ENCODE measurements at places on chromosomes 7 and 10.
A peak's percentile ranks its signal among the peaks of the same experiment; 100 is the strongest.

GRCh38 chr10:131750171-131750895 lies 150.5 kb upstream of the PPP2R2D start:
- no peak for DNase-seq

GRCh38 chr10:89438525-89438924 lies 24.2 kb downstream of the IFIT5 start:
- DNase-seq, result no peak

- peak; percentile 22 for DNase-seq
These were observed 107.9 kb upstream of the GNAI1 start for GRCh38 chr7:80026766-80027165.

DNA sequence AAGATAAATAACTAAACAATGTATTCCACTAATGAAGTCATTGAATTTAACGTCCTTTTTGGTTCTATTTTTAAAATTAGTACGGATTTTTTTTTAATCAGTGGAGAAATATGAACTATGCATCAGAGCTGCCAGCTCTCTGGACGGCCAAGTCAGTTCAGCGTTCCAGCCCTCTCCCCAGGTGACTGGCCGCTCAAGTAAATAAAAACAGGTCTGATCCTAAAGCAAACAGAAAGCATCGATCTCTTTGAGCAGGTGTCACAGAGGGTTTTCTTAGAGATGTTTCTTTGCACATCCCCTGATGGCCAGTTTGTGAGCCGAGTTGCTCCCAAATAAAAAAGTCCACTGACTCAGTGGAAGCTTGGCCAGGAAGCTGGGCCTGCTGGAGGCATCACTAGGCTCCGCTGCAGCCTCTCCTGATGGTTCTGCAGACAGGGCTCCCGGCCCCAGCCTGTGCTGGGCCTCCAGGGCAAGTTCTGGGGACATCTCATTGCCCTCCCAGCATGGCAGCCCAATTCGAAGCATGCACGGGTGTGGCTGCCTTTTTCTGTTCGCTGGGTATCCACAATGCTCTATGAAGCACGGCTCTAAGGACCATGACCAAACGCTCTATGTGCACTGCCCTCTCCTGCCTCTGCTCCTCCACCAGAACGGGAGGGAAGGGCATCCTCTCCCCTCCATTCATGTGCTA lies 74.7 kb upstream of the PPP2R2D start:
- no peak for DNase-seq

DNA sequence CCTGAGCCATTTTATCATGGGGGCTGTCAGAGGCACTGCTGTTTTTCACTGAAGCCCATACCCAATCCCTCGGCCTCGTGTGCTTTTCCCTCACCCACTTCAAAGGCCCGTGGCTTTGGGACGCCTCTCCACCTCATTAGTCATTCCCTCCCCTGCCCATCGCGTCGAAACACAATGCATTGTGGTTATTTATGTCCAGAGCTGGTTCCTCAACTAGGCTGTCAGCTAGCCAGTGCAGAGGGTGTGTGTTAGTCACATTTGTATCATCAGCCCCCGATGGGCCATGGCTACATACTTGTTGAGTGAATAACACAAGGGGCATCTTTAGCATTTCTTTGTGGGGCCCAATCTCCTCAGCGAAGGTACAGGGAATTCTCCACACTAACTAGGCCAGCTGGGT lies 3.8 kb upstream of the CRCP start:
- peak; percentile 97 for DNase-seq

DNA sequence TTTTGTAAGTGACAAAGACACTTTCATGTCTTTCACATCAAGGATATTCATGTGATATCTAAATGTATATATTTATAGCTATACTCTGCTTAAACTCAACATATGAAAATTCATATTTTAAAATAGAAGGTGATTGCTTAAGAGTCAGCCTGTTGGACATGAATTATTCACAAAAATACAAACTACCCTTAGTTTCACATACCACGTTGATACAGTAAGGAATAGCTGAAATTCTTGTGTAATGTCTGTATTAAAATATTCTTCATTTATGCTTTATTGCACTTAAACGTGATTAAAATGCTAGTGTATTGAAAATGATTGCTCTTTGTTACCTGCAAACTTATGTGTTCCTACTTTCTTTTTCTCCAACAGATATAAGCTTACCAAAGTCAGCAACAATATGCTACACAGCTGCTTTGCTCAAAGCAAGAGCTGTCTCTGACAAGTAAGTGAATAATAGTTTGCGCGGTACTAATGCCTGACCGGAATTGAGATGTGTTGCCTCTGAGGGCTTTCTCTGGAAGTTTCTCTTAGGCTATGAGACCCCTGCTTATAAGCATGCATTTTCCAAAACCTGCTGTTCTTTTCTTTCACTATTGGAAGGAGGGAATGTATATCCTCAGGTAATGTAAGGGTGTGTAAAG lies 133.8 kb downstream of the WNT2 start:
- DNase-seq, result no peak

- no peak for DNase-seq
These were observed 109.2 kb downstream of the ARHGAP12 start for GRCh38 chr10:31819391-31819820.

- DNase-seq, result no peak
These were observed 262.0 kb upstream of the ZWINT start for GRCh38 chr10:56623064-56623463.

GRCh38 chr10:3875842-3876235 lies 90.8 kb upstream of the KLF6 start:
- DNase-seq, result no peak

DNA sequence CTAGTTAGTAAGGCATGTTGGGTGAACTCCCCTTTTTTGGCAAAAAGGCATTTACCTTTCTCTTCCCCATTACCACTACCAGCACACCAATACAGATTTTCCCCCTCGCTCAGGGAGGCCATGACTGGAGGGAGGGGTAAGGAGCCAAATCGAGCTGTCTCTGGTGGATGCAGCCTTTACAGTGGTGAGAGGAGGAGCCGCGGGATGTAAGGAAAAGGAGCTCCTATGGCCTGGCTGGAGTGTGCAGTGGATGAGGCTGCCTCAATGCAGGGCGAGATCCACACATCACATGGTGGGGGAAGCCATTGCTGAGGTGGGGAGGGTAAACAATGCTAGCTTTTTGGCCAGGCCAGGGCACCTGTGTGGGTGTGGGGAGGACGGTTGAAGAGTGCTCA lies 416.2 kb downstream of the EXOC4 start:
- no peak for DNase-seq

- no peak for DNase-seq
These were observed 1.9 kb upstream of the NDUFB2 start for GRCh38 chr7:140694592-140694991.

DNA sequence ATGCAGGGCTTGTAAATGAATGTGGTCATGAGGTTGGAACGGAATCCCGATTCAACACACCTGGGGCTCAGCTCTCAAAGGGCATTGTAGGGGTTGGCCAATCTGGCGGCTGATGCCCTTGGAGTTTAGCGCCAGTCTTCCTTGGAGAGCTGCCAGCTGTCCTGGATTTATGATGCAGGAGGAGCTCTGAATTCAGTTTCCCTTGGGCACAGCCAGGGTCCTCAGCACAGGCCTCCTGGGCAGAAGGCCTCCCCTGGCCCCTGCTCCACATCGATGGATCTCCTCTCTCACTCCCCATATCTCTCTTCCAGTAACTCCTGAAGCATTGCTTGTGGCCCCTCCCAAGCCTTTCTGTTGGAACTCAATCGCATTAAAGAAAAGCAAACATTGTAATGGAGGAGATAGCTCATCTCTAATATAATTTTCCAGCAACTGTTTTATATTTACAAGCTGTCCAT lies 985 bp upstream of the CYTH3 start:
- no peak for DNase-seq

- no peak for DNase-seq
These were observed 1011.2 kb upstream of the GHITM start for GRCh38 chr10:83127942-83128575.

- no peak for DNase-seq
These were observed 507.2 kb downstream of the TNS3 start for GRCh38 chr7:47074702-47075153.

DNA sequence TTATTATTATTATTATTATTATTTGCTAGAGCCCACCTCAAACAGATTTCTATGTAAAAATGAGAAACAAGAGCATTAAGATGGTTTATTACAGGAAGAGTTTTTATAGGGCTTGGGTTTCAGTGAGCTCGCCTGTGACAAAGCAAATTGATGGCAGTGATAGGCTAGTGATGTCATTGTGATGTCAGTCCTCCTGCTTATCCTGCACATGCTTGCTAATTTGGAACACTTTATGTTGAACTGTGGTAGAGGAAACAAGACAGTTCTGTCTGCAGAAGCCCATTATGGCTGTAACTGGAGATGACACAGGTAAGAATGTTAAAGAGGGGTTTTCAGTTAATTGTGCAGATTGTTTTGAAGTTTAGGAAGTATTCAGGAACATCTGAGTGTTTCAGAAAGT lies 68.3 kb downstream of the CREM start:
- DNase-seq, result peak; percentile 52

DNA sequence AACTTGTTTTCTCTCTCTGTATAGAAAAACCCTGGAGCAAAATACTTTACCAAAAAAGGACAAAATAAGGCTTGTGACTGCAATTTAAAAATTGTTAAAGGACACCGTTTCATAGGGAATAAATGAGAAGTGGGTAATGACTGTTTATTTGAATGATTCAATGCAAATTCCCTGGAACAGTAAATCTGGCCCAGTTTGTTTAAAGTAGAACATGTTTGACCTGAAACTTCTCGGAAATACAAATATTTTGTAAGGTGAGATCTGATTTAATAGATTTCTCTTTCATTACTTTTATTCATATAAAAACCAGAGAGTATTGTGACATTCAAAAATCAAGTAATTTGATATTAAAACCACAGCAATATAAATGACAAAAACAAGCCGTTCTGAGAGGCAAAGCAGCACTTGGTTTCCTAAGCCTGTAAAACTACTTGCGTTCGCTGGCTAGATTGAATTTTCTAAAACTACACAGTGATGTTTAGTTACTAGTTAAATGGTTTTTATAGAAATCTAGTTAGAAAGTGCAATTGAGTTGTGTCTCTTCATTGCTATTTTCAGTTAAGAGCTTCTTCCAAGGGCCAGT lies 76.8 kb upstream of the PITRM1 start:
- no peak for DNase-seq

GRCh38 chr10:132283604-132284382 lies 24.0 kb downstream of the STK32C start:
- no peak for DNase-seq

DNA sequence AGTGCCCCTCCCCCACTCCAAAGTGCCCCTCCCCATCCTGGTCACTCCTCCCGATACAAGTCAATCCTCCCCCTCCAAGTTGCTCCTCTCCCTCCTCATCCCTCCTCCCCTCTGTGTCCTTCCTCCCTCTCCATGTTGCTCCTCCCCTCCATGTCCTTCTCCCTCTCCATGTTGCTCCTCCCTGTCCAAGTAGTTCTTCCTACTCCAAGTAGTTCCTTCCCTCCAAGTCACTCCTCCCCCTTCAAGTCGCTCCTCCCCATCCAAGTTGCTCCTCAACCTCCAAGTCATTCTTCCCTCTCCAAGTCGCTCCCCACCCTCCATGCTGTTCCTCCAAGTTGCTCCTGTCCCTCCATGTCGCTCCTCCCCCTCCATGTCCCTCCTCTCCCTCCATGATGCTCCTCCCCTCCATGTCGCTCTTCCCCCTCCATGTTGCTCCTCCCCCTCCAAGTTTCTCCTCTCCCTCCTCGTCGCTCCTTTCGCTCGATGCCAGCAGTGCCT lies 8.6 kb upstream of the WBP1L start:
- no peak for DNase-seq

DNA sequence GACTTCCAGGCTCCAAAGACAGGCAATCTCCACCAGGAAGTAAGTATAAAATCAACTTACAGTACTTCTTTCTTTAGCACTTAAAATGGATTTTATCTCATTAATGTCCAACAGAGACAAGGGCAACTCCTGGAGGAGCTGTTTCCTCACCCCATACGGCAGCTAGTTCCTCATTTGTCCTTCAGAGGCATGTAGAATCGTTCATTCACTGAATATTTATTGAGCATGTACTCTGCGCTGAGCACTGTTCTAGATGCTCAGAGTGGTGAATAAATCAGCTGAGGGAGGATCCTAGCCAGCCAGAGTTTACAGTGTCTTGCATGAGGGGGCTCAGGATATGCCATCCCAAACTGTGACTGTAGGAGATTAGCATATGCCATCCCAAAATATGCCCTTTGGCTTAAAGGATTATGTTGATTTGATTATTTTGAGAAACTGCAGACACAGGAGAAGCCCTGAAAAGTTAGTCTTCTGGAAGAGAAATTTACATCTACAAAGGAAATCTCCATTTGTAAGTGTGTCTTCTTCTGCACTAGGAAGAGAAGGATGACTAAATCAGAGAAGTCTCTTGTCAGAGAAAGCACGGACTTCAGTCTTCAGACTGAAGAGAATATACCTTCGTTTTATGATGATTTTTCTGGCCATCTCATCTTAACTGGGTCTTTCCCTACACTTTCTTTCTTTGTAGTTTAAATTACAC lies 66.9 kb downstream of the BAMBI start:
- DNase-seq, result no peak

- DNase-seq, result no peak
These were observed 20.7 kb upstream of the ADRB1 start for GRCh38 chr10:114022766-114023597.

DNA sequence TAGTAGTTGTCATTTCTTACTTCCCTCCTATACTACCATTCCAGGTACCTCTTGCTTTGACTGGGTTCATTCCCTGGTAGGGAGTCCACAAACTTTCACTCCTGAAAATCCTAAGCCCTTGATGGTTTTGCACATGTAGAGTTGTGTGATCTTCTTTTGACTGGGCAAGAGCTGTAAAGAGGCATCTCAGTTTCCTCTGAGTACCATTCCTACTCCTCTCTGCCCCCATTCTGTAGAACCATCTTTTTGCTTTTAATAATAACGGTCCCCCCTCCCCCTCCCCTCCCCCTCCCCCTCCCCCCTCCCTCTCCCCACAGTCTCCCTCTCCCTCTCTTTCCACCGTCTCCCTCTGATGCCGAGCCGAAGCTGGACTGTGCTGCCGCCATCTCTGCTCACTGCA lies 16.4 kb downstream of the GARIN1A start:
- no peak for DNase-seq

DNA sequence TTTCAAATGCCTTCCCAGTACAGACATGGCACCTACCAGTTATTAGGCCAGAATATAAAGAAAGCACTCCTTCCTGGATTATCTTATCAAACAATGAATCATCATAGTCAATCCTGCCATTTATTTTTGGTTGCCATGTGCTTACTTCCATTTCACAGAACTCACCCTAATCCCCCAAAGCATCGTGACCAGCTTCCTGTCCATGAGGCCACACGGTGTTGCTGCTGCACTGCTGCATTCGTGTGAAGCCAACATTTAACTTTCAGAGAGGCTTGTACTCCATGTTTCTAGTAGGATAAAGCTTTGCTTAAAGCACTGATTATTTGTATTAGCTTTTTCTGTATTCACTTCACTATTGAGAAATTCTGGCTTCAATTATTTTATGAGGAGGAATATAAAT lies 14.4 kb downstream of the COL28A1 start:
- DNase-seq, result no peak

- DNase-seq, result no peak
These were observed 8.1 kb downstream of the TASOR2 start for GRCh38 chr10:5692461-5693358.

DNA sequence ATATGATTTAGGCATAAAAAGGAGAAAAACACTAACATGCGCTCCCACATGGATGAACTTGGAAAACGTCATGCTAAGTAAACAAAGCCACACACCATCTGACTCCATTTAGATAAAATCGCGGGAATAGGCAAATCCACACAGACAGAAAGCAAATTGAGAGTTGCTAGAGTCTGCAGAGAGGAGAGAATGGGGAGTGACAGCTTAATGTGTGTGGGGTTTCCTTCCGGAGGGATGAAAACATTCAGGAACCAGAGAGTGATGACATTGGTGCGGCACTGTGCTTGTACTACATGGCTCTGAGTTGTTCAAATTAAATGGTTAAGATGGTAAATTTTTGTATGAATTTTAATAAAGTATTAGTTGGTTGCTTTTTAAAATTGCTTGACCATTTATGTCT lies 482.9 kb upstream of the AKR1E2 start:
- DNase-seq, result no peak
